ENCODE measurements at places on chromosomes 1 and 21. TPM values are rescaled to one million over a fixed set of nuclear protein-coding genes. Genes with fewer than 3 reads are reported as not detected.

Gene BNIPL
- 1.2 TPM for total RNA-seq

Gene NFASC
- total RNA-seq: 36.9 TPM

Gene HES5
- total RNA-seq: not detected

Gene LIPI
- not detected for total RNA-seq

Gene KIF17
- total RNA-seq: 0.36 TPM

Gene LPAR3
- total RNA-seq: 0.29 TPM

Gene DISP1
- total RNA-seq: 4.3 TPM

Gene KCNQ4
- not detected for total RNA-seq

Gene EPHA8
- not detected for total RNA-seq

DNA sequence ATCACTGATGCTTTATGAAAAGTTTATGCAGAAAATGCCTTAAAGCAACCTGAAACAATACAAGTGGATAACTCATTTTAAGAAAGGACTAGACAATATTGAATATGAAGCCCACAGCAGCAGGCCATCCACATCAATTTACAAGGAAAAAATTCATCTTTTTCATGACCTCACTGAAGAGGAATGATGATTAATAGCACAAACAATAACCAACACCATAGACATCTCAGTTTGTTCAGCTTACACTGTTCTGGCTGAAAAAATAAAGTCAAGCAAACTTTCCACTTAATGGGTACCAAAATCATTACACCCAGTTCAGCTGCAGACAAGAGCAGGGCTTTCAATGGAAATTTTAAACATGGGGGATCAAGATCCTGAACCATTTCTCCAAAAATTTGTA, 380.6 kb upstream of the NEGR1 start:
- no peaks in the 10 kb centered on the region for H3K27me3 ChIP-seq
- H3K27ac ChIP-seq: no peak overlapping the region
- DNase-seq: no peak
- H3K4me3 ChIP-seq: no peak overlapping the region
- no peaks in the 10 kb centered on the region for H3K36me3 ChIP-seq

DNA sequence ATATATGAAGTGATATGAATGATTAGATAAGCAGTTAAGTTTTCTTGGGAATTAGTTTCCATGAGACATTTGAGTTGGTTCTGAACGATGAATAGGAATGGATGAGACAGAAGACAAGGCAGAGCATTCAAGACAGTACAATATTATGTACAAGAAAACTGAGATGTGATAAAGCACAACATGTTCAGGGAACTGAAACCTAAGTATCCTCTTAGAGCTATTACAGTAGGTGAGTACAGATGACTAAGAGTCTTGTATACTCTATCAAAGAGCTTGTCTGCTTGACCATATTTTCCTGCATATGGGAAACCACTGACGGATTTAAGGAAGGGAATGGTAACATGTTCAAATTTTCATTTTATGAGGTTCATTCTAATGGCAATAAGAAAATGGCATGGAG, 61.6 kb downstream of the NME7 start:
- H3K4me3 ChIP-seq: no peak overlapping the region
- H3K4me1 ChIP-seq: no peaks in the 10 kb centered on the region
- no peak overlapping the region for H3K27ac ChIP-seq
- no peaks in the 10 kb centered on the region for H3K27me3 ChIP-seq

- no peak overlapping the region for H3K4me3 ChIP-seq
- H3K27ac ChIP-seq: no peak overlapping the region
- no peak for DNase-seq
- H3K4me1 ChIP-seq: no peaks in the 10 kb centered on the region
- no peaks in the 10 kb centered on the region for H3K36me3 ChIP-seq
These were observed 272.8 kb downstream of the TNR start for GRCh38 chr1:175470591-175470990.

GRCh38 chr21:28927130-28927529, 65.5 kb downstream of the LTN1 start:
- no peak overlapping the region for H3K4me3 ChIP-seq
- no peaks in the 10 kb centered on the region for H3K27me3 ChIP-seq
- no peak overlapping the region for H3K27ac ChIP-seq
- peaks cover 8% of the 10 kb centered on the region for H3K36me3 ChIP-seq
- DNase-seq: no peak
- H3K4me1 ChIP-seq: no peaks in the 10 kb centered on the region

DNA sequence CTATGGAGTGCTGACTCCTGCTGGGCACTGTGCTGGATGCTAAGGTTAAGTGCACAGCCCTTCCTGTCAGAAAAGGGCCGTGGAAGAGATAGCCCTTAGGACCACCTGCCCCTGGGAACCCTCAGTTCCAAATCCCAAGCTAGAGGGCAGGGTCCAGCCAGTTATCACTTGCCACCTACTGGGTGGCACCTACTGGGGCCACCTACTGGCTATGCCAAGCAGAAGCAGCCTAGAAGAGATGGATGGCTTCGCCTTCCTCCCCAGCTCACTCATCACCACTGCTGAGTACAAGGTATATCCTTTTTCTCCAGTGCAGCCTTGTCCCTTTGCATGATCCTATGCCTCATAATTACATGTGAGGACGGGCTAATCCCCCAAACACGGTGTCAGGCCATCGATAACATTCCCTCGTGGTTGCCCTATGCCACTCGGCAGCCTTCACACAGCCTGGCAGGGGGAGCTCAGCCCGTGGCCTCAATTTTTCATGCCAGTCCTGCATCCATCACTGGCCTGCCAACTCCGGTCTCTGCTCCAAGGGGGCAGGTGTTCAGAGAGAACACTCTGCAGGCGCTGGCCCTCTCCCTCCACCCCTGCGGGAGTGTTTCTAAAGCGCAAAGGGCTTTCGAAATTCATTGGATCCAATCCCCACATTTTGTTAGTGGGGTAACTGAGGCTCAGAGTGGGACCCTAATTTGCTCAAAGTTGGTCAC, 49.0 kb downstream of the SYT2 start:
- no peaks in the 10 kb centered on the region for H3K4me1 ChIP-seq
- DNase-seq: no peak
- H3K27ac ChIP-seq: no peak overlapping the region
- no peaks in the 10 kb centered on the region for H3K36me3 ChIP-seq
- no peak overlapping the region for H3K4me3 ChIP-seq

GRCh38 chr1:164563721-164564360, 4.9 kb downstream of the PBX1 start:
- no peak overlapping the region for H3K27ac ChIP-seq
- H3K4me3 ChIP-seq: no peak overlapping the region
- no peaks in the 10 kb centered on the region for H3K4me1 ChIP-seq
- H3K36me3 ChIP-seq: no peaks in the 10 kb centered on the region
- DNase-seq: no peak

DNA sequence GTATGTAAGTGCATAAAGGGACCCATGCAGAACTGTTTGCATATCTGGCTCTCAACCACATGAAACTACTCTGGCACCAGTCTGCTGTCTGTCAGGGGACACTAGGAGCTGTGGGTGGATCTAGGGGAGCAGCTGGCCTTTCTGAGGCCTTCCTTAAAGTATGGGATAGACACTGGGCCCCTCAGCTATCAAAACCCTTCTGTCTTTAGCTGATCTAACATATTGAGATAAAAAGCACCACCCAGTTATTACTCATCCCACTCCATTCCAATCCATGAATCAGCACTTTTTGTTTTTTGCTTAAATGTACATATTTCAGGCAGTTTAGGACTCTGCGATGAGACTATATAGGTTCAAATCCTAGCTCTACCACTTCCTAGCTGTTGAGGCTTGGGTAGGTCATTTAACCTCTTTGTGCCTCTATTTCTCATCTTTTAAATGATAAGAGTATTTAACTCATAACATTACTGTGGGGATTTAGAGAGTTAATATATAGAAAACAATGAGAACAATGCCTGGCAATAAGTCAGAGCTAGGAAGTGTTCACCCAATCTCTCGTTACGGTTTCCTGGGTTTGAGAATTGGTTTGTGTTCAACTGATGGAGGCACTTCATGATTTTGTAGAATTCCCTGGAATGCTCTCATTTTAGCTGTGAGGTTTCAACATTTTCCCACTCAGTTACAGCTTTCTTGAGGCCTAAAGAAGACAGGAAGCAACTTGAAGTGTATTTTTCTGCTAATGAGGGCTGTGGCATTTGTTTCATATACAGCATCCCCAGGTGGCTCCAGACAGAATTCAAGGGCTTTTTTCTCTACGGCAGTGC, 68.9 kb downstream of the LRIG2 start:
- peaks cover 19% of the 10 kb centered on the region for H3K4me1 ChIP-seq
- H3K36me3 ChIP-seq: no peaks in the 10 kb centered on the region
- no peak overlapping the region for H3K4me3 ChIP-seq
- H3K27ac ChIP-seq: peak overlapping the region; percentile 6

DNA sequence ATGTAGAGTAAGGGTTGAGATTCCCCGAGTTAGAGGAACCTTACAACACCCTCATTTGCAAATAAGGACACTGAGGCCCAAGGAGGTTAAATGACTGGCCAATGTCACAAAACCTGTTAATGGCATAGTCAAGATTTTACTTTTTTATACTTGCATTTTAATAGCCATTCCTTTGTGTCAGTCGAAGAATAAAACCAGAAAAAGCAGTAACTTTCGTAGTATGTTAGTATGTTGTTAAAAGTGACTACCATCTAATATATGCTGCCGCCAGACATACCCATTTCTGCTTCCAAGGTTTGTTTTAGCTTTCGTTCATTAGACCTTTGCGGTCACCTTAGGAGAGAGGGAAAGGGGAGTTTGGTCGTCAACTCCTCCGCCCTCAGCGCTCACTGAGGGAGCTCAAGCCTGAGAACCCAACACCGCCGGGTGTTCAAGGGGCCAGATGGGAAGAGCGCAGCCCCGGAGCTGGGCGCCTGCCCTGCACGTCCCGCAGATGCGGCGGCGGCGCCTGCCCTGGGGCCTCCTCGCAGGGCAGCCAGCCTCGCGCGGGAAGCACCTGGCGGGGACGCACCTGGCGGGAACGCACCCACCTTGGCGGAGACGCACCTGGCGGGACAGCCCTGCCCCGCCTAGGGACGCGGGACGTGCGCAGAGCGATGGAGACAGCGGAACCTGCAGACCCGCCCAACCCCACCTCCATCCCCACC, 466 bp downstream of the VPS26C start:
- no peaks in the 10 kb centered on the region for H3K27me3 ChIP-seq
- peak overlapping the region; percentile 87 for H3K4me3 ChIP-seq
- H3K27ac ChIP-seq: peak overlapping the region; percentile 51

GRCh38 chr1:39450956-39451606, 40.4 kb upstream of the BMP8A start:
- peaks cover 87% of the 10 kb centered on the region for H3K36me3 ChIP-seq
- no peaks in the 10 kb centered on the region for H3K27me3 ChIP-seq
- peaks cover 14% of the 10 kb centered on the region for H3K4me1 ChIP-seq
- peak overlapping the region; percentile 83 for H3K27ac ChIP-seq

GRCh38 chr1:20115479-20115878, 3.9 kb downstream of the PLA2G2D start:
- H3K4me1 ChIP-seq: peaks cover 2% of the 10 kb centered on the region
- H3K36me3 ChIP-seq: no peaks in the 10 kb centered on the region
- no peak overlapping the region for H3K4me3 ChIP-seq
- DNase-seq: no peak
- no peak overlapping the region for H3K27ac ChIP-seq

GRCh38 chr1:54859700-54860391, 27.1 kb downstream of the DHCR24 start:
- peaks cover 23% of the 10 kb centered on the region for H3K36me3 ChIP-seq
- no peaks in the 10 kb centered on the region for H3K27me3 ChIP-seq
- peaks cover 42% of the 10 kb centered on the region for H3K4me1 ChIP-seq

GRCh38 chr1:243495442-243496186, 239.8 kb downstream of the SDCCAG8 start:
- no peak overlapping the region for H3K4me3 ChIP-seq
- peak overlapping the region; percentile 32 for H3K27ac ChIP-seq
- DNase-seq: peak; percentile 89
- H3K4me1 ChIP-seq: peaks cover 29% of the 10 kb centered on the region
- H3K36me3 ChIP-seq: peaks cover 10% of the 10 kb centered on the region

- peak; percentile 97 for DNase-seq
- no peaks in the 10 kb centered on the region for H3K36me3 ChIP-seq
- peak overlapping the region; percentile 16 for H3K27ac ChIP-seq
- no peak overlapping the region for H3K4me3 ChIP-seq
- no peaks in the 10 kb centered on the region for H3K27me3 ChIP-seq
These were observed 2.7 kb downstream of the DISP1 start for GRCh38 chr1:222817529-222817928.

GRCh38 chr1:145960468-145961108, 2.8 kb upstream of the LIX1L start:
- DNase-seq: peak; percentile 96
- H3K27me3 ChIP-seq: no peaks in the 10 kb centered on the region
- peak overlapping the region; percentile 89 for H3K4me3 ChIP-seq
- H3K36me3 ChIP-seq: no peaks in the 10 kb centered on the region
- peaks cover 62% of the 10 kb centered on the region for H3K4me1 ChIP-seq
- H3K27ac ChIP-seq: peak overlapping the region; percentile 4

DNA sequence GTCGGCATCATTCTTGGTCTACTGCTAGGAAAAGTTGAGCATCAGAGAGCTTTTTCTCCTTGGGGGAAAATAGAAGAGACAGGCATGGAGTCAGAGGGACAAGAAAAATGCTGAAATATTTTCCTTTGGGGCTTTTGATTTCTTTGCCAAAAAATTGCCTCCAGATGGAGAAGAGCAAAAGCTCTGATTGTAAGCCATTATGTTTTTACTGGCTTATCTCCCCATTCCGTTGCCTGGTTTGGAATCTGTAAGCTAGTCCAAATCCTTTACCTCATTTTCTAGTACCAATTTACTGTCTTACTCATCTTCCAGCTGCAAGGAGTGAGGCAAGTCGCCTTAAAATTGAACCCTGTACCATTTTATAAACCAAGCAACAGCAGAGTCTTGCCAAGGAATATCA, 23.3 kb upstream of the NBL1 start:
- peak; percentile 77 for DNase-seq
- H3K27ac ChIP-seq: peak overlapping the region; percentile 80
- peaks cover 20% of the 10 kb centered on the region for H3K36me3 ChIP-seq

GRCh38 chr1:182444497-182444896, 5.4 kb upstream of the RGSL1 start:
- no peaks in the 10 kb centered on the region for H3K4me1 ChIP-seq
- no peak for DNase-seq
- H3K4me3 ChIP-seq: no peak overlapping the region
- H3K27ac ChIP-seq: no peak overlapping the region
- no peaks in the 10 kb centered on the region for H3K27me3 ChIP-seq

- no peaks in the 10 kb centered on the region for H3K4me1 ChIP-seq
- H3K4me3 ChIP-seq: no peak overlapping the region
- H3K27ac ChIP-seq: no peak overlapping the region
- no peak for DNase-seq
- no peaks in the 10 kb centered on the region for H3K27me3 ChIP-seq
- H3K36me3 ChIP-seq: no peaks in the 10 kb centered on the region
These were observed 40.5 kb downstream of the ESRRG start for GRCh38 chr1:216682752-216683151.

DNA sequence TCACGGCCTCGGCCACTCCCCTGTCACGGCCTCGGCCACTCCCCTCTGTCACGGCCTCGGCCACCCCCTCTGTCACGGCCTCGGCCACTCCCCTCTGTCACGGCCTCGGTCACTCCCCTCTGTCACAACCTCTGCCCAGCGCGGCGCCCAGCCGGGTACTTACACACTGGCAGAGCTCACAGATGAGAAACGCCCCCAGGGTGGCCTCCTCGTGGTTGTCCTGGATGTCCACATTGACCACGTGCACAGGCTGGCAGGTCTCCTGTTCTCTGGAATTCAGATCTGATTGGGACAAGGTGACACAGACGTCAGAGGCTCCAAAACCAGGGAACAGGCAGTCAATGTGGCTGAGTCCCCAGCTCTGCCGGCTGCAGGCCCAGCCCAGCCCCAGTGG, 3.3 kb upstream of the TMEM240 start:
- DNase-seq: peak; percentile 84
- no peak overlapping the region for H3K27ac ChIP-seq
- no peaks in the 10 kb centered on the region for H3K4me1 ChIP-seq
- H3K36me3 ChIP-seq: peaks cover 18% of the 10 kb centered on the region
- H3K27me3 ChIP-seq: no peaks in the 10 kb centered on the region

- H3K27me3 ChIP-seq: no peaks in the 10 kb centered on the region
- no peaks in the 10 kb centered on the region for H3K36me3 ChIP-seq
- H3K27ac ChIP-seq: no peak overlapping the region
These were observed 90.5 kb downstream of the CD247 start for GRCh38 chr1:167427848-167428247.

Measured in osteoblast (primary cell).